ENCODE measurements at places on chromosomes 5 and 9.

- no peak for DNase-seq
Observed at GRCh38 chr9:96202971-96203780, 98.8 kb downstream of the HSD17B3 start.

GRCh38 chr5:3518051-3518450 lies 77.6 kb upstream of the IRX1 start:
- DNase-seq, result no peak

GRCh38 chr5:83322273-83322924 lies 149.1 kb upstream of the VCAN start:
- DNase-seq, result no peak

DNA sequence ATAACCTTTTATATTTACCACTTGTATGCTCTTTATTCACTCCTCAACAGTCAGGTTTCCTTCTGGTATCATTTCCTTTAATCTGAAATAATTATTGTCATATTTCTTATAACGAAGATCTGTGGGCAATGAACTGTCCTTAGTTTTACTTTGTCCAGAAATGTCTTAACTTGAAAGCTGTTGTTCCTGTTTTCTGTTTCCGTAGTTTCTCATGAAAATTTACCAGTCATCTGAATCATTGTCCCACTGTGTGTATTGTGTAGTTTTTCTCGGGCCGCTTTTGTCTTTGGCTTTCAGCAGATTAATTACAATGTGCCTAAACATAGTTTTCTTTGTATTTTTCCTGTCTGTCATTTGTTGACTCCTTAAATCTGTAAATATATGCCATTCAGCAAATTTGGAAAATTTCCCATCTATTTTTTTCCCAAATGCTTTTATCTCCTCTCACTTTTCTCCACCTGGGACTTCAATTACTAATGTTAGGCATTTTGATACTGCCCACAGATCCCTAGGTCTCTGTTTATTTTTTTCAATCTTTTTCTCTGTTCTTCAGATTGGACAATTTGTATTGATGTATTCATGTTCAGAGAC lies 74.9 kb downstream of the PDE8B start:
- no peak for DNase-seq

DNA sequence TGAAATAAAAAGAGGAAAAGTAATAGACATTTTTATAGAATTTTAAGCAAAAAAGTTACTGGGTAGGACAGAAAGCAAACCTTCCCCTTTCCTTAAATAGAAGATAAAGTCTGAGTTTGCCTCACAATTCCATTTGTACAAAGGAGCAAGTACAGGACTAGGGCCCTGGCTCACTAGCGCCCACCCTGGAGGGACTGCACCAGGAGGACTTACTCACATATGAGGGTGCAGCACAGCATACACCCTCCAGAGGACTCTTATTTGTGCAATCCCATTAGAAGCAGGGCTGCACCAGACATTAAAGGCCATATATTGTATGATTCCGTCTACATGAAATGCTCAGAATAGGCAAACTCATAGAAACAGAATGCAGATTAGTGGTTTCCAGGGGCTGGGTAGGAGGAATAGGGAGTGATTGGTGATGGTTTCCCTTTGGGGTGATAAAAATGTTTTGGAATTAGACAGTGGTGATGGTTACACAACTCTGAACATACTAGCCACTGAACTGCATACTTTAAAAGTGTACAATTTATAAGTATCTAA lies 4.5 kb downstream of the REEP5 start:
- no peak for DNase-seq

Measured in dorsolateral prefrontal cortex (tissue), 122 donors.